ENCODE measurements at places on chromosomes 3 and 15. TPM values are rescaled to one million over a fixed set of nuclear protein-coding genes. Genes with fewer than 3 reads are reported as not detected.

Gene ANKRD34C
- total RNA-seq, result not detected

Gene SLC28A1
- not detected for total RNA-seq

Gene OCA2
- not detected for total RNA-seq

Gene STAC
- 0.30 TPM for total RNA-seq

Gene ZCWPW2
- 0.37 TPM for total RNA-seq

Gene MSL2
- total RNA-seq, result 43.0 TPM

Gene ZKSCAN7
- 0.78 TPM for total RNA-seq

Gene SUCLG2
- total RNA-seq, result 42.5 TPM

Gene FOXL2
- not detected for total RNA-seq

GRCh38 chr3:62556121-62556815 lies 182.9 kb upstream of the FEZF2 start:
- no peak for ATAC-seq

DNA sequence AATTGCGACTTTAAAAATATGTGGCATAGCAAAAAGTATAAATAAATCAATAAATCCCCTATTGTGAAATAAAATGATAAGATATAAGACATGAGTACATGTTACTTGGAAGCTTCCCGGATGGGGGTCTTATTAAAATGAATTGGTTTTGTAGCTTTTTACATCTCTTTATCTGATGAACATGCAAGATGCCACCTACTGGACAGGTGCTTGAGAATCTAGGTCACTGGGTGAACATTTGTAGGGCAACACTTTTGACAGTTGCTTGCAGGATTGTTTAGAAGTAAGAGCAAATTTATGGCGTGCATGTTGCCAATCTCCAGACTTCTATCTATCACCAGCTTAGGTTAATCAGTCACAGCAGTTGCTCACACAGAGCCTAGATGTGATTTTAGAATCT lies 362.7 kb upstream of the SUCLG2 start:
- ATAC-seq, result no peak

DNA sequence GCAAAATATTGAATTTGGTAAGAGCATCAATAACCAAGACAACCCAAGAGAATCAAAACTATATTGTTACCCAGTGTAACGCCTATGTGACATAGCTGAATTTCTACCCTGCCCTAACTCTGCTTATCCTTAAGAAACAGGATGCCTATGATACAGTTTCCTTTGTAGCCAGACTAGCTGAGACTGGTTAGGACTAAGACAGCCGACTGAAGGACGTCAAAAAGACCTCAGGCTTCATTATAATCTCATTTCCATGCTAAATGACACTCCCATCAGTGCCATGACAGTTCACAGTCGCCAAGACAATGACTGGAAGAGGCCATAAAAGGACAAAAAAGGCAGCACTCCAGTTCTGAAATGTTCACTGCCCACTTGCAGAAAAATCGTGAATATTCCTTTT lies 66.8 kb downstream of the GBE1 start:
- ATAC-seq, result no peak

DNA sequence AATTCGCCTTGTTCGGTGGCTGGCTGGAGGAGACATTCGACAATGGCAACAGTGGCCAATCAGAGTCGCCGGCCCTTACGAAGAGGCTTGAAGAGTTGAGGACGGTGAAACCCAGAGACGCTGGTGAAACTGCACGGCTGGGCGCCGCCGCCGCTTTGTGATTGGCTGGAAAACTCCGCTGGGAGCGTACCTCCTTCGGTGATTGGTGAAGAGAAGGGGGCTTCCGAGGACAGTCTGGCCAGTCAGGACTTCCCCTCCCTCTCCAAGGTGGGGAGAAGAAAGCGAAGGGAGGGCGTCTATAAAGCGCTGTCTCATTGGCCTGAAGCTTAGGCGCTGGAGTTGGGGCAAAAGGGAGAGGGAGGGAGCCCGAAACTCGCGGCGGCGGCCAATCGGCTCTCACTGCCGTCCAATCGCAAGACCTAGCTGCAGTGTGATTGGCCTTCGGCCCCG lies 554 bp upstream of the GSK3B start:
- ATAC-seq, result peak; percentile 75

- no peak for ATAC-seq
These were observed 545.4 kb upstream of the IL12A start for GRCh38 chr3:159443266-159443665.

DNA sequence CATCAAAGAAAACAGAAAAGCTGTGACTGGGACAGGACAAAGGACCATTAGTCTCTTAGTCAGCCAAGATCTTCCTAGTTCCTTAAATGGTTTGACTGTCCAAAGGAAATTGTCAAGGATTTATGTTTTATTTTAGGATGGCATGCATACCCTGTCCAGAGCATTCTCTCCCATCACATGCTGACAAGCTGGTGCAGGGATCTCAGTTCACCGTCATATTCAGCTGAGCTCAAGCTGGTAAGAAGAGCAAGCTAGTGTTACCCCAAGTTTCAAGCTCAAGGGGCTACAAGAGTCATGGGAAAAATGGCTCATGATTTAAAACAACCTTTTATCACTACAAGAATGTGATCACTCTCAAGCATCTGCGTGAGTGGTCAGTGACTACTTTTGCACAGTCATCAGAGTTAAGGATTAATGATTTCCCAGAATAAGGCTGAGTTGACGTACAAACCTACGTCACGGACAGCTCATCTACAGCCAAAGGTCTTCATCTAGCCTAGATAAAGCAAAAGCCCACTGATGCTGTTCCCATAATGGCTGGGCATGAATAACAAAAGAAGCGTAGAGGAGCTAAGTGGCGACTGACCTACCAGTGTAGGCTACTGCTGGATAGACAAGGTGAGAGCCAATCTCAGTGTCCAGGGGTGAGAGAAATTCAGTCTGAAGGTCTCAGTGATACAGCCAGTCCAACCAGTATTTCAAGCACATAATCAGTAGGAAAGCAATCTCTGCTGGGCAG lies 157.5 kb downstream of the GABRB3 start:
- ATAC-seq, result no peak

GRCh38 chr3:78900426-78900825 lies 867.4 kb downstream of the ROBO1 start:
- ATAC-seq, result no peak

- ATAC-seq, result peak; percentile 70
These were observed 232.5 kb upstream of the ST8SIA2 start for GRCh38 chr15:92161039-92161670.

- ATAC-seq, result no peak
These were observed 22.5 kb downstream of the GABRA5 start for GRCh38 chr15:26889298-26889898.

- ATAC-seq, result peak; percentile 90
These were observed 77.2 kb downstream of the TBC1D2B start for GRCh38 chr15:78000091-78000926.

- ATAC-seq, result no peak
These were observed 49.6 kb upstream of the TLE3 start for GRCh38 chr15:70147178-70147760.

- ATAC-seq, result peak; percentile 23
These were observed 67.2 kb upstream of the POLG start for GRCh38 chr15:89401631-89402517.

DNA sequence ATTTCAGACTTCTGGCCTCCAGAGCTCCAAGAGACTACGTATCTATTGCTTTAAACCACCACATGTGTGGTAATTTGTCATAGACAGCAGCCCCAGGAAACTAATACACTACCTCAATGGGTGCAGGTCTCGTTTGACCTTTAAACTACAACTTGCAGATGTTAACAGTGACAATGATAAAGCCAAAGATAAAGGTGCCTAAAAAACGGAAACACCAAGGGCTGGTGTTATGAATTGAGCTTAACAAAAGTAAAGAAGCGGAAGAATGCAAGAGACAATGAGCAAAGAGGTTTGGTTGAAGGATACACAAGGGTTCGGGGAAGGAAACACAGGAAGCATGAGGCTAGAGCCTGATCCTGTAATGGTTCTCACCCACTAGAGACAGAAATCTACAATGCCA lies 50.8 kb downstream of the RFTN1 start:
- peak; percentile 29 for ATAC-seq

GRCh38 chr3:115098354-115099073 lies 48.6 kb downstream of the ZBTB20 start:
- no peak for ATAC-seq

DNA sequence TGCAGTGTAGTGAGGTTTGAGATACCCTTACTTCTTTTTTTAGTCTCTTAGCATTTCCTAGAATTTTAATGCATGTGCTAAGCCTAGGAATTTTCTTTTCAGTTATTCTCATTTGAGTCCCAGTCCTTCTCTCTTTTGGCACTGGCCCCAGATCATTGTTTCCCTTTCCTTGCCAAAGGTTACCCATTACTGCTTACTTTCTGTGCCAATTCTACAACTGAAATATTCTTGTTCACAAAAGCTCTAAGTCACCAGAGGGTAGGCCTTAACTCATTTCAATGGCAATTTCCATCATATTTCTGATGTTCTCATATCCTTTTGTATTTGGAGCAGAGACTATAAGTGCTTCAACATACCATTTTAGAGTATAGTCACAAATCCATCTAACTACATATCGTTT lies 199.6 kb upstream of the CBLB start:
- ATAC-seq, result no peak

GRCh38 chr3:906739-907138 lies 186.1 kb upstream of the CNTN6 start:
- no peak for ATAC-seq

DNA sequence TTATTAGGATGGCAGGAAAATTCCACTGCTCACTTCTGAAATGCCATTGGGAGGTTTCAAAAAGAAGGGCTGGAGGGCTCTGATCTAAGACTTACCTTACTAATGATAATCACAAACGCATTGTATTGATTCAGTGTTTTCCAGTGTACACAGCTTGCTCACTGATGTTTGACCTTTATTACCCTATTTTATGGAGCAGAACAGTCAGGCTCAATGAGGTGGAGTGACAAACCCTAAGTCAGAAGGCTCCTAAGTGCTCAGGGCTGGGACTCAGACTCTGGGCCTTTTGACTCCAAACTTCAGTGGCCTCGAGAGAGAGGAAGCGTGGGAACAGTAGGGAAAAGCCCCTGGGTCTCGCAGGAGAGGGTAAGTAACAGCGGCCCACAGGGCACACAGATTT lies 20.3 kb upstream of the RAD18 start:
- ATAC-seq, result no peak

DNA sequence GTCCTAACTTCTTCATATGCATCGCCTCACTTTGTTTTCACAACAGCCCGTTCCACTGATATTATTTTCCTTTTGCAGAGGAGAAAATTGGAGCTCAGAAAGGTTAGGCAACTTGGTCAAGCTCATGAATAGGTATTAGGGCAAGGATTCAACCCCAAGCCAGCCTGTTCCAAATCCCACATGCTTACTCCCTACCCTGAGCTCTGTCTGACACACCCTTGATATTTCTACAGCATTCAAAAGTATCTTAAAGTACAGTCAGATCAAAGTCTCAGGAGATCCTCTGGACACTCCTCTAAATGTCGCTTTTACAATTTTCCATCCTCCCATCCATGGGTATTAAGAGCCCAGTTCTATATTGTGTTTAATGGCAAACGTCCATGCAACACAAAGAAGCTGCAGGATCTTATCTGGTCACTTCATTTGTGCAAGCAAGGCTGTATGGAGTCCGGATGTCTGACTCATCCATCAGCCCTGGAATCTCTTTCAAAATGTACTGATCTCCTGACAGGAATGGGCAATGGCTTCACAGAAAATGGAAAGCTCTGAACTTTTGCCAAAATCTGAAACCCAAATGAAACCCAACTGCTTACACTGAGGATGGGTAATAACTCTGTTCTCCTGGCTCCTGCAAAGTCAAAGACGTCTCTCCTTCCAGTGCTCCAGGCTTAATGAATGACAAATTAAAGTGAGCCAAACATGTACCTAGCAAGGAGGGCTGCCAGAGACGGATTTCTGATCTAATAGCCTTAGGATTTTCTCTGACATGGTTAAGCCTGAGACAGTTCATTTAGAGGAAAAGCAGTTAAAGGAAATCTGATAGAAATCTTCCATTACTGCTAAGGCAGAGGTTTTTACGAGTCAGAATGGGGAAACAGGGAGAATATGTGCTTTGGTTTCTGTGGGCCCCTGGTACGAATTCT lies 230.9 kb upstream of the RORA start:
- no peak for ATAC-seq

GRCh38 chr3:64122476-64122875 lies 99.2 kb upstream of the PSMD6 start:
- no peak for ATAC-seq

DNA sequence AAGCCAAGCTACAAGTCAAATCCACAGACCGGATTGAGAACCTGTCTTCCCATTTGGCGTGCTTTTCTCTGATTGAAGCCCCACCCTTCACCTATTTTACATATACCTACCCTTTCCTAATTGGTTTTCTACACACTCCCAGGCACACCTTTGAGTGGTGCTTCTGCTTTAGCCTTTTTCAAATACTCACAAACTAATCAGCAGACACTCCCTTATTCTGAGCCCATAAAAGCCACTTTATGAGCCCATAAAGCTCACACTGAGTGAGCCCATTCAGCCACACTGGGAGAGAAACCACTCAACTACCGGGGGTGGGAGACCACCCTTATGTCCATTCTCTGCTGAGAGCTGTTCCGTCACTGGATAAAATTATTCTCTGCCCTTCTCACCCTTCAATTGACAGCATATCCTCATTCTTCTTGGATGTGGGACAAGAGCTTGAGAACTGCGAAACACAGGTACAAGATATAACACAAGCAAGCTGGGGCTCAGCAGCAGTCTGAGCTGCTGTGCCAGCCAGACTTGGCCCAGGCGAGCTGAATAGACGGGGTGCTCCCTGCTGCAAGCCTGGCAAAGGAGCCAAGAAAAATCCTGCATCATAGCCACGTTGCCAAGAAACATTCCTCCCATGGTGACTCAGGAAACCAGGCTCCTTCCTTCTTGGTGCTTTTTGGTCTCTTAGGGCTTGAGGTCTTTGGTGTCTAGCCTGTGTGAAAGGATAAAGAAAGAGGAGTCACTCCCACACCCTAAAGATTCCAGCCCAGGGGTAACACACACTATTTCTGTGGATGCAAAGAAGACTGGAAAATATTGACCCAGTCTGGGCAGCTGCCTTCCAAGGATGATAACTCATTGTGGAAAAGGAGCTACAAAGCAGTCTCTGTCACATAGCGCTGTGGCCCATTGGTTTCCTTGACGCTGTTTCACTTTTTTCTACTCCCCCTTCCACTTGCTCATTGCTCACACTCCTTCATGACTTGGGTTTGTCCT lies 609.7 kb downstream of the MCTP2 start:
- no peak for ATAC-seq

DNA sequence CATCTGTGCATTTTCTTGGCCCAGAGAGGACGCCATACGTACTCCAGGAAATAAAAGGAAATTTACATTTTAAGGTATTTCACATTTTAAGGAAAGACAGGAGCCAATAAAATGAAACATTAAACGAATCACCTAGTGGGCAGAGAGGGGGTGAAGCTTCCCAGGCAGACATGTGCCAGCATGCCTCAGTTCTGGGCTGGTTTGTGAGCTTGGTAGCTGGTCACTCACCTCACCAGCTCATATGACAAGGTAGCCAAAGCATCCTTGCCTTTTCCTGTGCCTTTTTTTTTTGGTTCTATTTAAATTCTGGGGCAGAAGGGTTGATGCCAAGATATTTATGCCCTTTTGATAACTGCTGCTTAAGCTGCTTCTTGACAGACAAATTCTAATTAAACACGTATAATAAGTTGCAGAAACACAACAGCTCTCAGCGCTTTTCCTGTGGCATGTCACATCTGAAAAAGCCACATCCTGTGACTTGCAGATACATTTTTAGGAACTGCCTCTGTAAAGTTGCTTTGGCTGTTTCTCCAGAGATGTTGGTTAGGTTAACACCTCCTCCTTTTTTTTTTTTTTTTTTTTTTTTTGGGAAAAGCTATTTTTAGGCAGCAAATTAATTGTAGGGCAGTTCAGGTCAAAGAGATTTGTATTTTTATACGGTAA lies 218.6 kb downstream of the PDCD6IP start:
- ATAC-seq, result no peak

- ATAC-seq, result no peak
These were observed 9.8 kb downstream of the GMPS start for GRCh38 chr3:155880286-155880685.

- peak; percentile 38 for ATAC-seq
These were observed 7.7 kb downstream of the BCL6 start for GRCh38 chr3:187737368-187738070.
